ENCODE measurements at places on chromosomes 4 and X.
A peak's percentile ranks its signal among the peaks of the same experiment; 100 is the strongest.

DNA sequence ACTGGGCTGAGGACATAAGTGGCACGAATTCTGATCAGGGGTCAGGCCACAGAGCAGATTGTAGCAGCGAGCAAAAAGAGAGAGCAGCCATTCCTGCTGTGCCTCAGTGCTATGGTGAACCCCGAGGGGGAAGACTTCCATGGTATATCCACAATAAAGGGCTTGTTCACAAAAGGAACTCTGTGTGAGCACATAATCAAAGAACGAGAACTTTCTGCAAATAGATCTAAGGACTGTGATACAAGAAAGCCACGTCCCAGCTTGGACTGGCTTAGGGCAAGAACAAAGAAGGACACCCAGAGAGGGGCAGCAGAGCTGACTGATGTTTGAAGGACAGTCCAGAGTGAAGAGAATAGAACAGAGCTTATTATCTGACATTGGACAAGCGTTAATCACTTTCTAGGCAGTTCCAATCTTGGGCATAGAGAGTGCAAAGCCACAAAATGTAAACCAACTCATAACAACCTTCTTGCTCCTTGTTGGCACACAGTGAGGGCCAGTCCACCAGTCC, 24.0 kb downstream of the PPEF2 start:
- DNase-seq: no peak

GRCh38 chr4:79141530-79141929, 184.3 kb downstream of the NAA11 start:
- peak; percentile 40 for DNase-seq

- DNase-seq: no peak
These were observed 84.8 kb upstream of the BMP2K start for GRCh38 chr4:78691334-78691754.

DNA sequence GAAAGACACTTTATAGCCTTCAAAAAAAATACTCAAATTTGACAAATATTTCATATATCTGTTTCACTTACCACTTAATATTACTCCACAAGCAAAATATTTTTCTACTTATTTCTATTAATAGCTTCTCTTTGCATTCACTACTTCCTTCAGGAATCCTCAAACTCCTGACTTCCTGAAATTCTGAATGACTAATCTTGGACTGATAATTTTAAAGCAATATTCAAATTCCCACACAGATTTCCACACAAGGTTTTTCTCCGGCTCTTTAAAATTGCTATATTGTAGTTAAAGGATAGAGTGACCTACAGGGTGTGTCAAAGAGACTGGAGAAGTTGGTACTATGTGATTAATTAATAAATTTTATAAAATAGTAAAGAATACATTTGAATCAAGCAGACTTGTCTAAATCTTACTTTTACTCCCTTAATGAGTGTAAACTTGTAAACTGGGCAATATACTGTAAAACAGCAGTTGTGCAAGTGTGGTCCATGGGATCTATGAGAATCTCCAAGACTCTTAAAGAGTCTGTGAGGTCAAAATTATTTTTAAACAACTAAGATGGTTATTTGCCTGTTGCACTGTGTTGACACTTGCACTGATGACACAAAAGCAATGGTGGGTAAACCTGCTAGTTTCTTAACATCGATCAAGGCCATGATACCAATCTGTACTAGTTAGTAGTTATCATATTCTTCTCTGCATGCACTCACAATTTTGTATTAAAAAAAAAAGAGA, 44.5 kb downstream of the ANKRD17 start:
- DNase-seq: no peak

- DNase-seq: no peak
These were observed 2.3 kb downstream of the MANBA start for GRCh38 chr4:102758241-102759160.
